ENCODE measurements at places on chromosomes 3 and 15.

DNA sequence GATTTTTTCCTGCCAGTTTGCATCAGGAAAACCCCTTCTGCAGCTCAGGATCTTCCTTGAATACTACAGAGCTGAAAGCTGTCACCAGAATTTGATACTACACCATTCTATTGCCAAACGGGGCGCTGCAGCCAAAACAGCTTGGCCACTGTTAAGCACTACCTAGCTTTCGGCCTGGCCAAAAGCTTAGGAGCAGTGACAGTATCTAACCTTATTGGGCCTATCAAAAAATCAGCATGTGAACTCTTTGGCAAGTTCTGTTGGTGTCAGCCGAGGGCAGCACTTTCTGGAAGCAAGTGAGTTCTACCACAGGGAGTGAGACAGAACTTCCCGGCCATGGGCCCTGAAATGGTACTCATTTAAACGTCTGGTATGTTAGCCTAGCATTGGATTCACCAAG, 16.1 kb upstream of the GYG1 start:
- DNase-seq, result no peak

DNA sequence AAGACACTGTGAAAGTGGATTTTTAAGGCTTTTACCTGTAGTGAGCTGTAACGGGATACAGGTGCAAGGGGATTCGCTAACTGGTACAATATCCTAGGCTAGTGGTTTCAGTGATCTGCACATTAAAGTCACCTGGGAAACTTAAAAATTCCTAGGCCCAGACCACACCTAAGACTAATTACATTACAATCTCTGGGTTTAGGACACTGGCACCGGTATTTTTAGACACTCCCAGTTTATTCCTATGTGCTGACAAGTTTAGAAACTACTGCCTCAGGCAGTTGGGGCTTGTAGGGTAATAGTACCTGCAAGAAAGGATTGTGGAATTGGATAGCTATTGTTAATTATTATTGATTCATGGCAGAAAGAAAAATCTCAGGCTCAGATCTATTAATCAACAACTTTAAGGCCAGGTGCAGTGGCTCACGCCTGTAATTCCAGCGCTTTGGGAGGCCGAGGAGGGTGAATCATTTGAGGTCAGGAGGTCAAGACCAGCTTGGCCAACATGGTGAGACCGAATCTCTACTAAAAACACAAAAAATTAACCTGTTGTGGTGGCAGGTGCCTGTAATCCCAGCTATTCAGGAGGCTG, 50.4 kb upstream of the CASR start:
- DNase-seq, result no peak

DNA sequence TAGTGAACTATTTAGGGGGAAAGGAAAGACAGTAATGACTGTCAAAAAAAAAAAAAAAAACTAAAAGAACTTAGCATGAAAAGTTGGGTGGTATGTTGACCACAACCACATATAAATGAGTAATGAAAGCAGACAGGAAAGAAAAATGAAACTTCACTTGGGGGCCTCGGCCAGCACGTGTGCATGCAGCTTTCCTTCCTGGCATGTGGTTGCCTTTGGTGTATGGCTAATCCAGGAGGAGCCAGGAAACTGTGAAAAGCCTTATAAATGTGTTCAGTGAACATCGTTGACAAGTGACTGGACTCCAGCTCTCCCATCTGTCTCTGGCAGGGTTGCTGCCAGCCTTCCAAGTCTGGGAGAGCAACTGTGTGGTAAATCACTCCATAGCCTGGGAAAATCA, 195.1 kb downstream of the DTWD1 start:
- DNase-seq, result no peak

GRCh38 chr3:66253790-66254620, 33.2 kb downstream of the SLC25A26 start:
- peak; percentile 28 for DNase-seq

All from frontal cortex (tissue), 4 donors.